Stimulated activated CD4-positive, alpha-beta T cell treated with anti-CD3 and anti-CD28 coated beads, TNF-alpha, amount 100 ng/mL, for 4 hours (primary cell): ENCODE measurements at places on chromosomes 2 and 18.

- DNase-seq: no peak
Measured at GRCh38 chr2:141835103-141835502, 295.7 kb downstream of the LRP1B start.

DNA sequence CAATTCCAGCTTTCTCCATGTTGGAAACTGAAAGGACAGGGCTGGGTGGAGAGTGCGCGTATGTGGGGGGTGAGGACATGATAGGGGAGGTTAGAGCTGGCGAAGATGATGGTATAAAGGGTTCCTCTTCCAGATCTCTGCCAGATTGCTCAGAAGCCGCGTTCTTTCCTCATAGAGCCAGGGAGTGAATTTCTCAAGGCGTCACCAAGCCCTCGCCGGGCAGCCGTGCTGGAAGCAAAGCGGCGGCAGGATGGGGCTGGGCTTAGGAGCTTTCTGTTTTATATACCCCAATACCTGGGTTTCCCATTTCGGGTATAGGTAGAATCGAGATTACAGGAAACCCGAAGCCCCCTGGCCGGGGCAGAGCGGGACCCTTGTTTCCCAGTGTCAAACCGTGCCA is 43.8 kb downstream of the DDX18 start:
- no peak for DNase-seq

GRCh38 chr2:127413200-127413599 is 5.0 kb upstream of the PROC start:
- no peak for DNase-seq

DNA sequence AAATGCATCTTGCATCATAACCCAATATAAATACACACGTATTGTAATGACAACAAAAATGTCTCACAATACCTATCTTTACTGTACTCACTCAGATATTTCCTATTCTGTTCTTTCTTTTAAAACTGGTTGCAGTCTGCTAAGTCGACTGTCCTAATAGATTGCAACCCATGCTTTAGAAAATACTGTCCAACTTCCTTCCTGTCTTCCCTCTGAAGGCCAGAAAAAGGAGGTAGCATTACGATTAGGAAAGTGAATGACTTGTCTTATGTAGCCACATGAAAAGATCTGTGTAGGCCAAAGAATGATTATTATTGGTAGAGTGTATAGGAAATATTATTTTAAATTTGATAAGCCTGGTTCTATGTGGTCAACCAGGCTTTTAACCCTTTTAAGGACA is 134.1 kb downstream of the FAM210A start:
- DNase-seq: no peak

DNA sequence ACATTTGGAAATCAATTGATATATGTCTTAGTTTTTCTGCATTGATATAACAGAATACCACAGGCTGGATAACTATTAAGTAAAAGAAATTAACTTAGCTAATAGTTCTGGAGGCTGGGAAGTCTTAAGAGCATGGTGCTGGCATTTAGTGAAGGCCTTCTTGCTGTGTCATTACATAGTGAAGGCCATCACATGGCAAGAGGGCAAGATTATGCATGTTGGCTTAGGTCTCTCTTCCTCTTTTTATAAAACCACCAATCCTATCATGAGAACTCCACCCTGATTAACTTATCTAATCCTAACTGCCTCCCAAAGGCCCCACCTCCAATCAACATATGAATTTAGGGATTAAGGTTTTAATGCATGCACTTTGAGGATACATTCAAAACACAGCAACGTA is 225.5 kb upstream of the VRK2 start:
- DNase-seq: no peak

- DNase-seq: no peak
Measured at GRCh38 chr2:235157746-235158482, 206.1 kb downstream of the SH3BP4 start.

- no peak for DNase-seq
Measured at GRCh38 chr18:12598181-12598930, 59.6 kb downstream of the SPIRE1 start.

- no peak for DNase-seq
Measured at GRCh38 chr2:176409671-176410070, 140.4 kb downstream of the MTX2 start.

DNA sequence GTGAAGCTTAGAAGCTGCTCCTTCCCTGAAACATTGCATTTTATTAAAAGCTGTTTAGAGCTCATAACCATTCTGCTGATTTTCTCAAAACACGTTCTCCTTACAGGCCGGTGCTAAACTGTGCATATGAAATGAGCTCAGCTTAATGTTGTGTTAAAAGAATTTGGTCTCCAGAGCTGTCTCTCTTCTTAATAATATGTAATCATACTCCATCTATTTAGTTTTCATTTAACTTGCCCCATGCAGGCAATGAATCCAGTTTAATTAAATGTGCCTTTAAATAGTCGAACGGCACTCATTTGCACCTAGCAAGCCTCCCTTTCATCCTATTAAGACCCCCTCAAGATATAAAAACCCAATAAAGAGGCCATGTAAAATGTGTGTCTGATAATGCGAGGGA is 76.3 kb downstream of the HNMT start:
- no peak for DNase-seq

DNA sequence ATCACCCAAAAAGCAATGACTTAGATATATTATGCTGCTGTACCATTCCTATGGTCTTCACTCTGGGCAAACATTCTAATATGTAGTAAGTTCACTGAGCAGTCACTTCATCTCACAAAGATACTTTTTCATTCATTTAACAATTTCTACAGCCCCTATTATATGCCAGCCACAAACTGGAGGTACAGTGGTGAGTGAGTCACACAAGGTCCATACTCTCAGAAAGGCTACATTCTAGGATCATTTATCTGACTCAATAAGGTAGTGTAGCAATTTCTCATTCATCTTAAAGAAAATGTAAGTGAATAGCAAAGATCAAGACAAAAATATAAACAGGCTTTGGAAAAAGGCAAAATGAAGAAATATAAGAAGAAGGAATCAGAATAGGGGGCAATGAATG is 40.5 kb downstream of the NHEJ1 start:
- no peak for DNase-seq

DNA sequence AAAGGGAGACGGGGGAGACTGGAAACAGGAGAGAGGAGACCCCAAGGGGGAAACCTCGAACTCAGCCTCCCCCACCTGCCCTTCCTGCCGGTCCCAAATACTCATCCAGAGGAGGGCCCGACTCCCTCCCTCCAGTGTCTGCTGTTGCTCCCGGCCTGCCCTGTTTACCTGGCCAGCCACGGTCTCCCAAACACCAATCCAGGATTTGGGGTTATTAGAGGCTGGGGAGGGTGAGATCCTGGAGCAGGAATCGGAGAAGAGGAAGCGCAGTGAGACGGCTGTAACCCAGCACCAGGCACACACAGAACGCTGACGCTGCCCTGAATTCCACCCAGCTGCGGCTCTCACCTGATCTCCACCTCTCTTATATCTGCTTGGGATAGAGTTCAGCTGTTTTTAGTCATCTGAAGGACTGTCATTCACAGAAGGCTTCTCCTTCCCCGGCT is 213.0 kb downstream of the TNS1 start:
- no peak for DNase-seq

- DNase-seq: no peak
Measured at GRCh38 chr2:204495381-204495780, 49.9 kb upstream of the PARD3B start.

DNA sequence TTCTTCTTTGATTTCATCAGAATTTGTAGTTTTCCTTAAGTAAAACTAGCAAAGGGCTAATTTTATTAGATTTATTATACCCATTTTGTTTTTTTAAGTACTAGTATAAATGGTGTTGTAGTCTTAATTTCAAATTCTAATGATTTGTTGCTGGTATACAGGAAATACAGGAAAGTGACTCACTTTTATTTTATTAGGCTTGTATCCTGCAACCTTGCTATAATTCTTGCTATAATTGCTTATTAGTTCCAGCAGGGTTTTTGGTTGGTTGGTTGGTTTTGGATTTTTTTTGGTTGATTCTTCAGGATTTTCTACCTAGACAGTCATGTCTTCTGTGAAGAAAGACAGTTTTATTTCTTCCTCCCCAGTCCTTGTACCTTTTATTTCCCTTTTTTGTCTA is 110.6 kb upstream of the IL1R2 start:
- DNase-seq: no peak

GRCh38 chr2:149042881-149043280 is 4.4 kb downstream of the LYPD6B start:
- DNase-seq: no peak

GRCh38 chr18:58653814-58654509 is 17.3 kb upstream of the MALT1 start:
- no peak for DNase-seq

DNA sequence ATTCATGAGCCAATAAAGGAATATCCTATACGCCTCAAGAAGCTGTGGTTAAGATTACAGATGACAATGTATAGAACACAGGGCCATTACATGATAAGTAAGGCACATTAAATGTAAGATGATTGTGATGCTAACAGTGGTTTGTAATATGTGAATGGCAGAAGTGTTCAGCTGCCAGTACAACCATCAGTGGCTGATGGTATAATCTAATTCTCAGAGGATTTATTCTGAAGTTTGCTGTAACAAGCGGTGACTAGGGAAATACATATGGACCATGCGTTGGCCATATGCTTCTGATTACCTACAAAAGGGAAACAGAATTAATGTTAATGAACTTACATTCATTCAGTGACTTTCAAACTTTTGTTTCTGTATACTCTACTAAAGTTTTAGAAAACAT is 750.8 kb upstream of the KLHL29 start:
- DNase-seq: no peak

- DNase-seq: no peak
Measured at GRCh38 chr2:144415386-144415785, 104.5 kb downstream of the ZEB2 start.

DNA sequence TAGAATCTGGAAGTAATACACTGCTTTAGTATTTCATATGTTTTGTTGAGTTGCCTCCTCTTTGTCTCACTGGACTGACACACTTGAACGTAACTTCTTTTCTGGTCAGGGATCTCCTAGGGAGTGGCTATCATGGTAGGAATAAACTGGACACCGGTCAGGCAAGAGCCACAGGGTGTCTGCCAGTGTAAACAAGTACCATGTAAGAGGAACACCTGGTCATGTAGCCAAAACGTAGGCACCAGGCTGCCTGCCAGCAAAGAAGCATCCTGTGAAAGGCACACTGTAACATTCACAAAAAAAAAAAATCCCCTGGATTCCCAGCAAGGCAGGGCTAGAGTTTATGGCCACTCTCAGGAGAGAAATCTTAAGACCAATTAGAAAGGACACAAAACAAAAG is 372.8 kb upstream of the RND3 start:
- no peak for DNase-seq

GRCh38 chr18:48293954-48294898 is 115.0 kb downstream of the ZBTB7C start:
- DNase-seq: no peak

GRCh38 chr2:231614559-231615057 is 21.9 kb downstream of the TEX44 start:
- no peak for DNase-seq

- DNase-seq: no peak
Measured at GRCh38 chr2:219998107-219998506, 370.7 kb downstream of the SLC4A3 start.

DNA sequence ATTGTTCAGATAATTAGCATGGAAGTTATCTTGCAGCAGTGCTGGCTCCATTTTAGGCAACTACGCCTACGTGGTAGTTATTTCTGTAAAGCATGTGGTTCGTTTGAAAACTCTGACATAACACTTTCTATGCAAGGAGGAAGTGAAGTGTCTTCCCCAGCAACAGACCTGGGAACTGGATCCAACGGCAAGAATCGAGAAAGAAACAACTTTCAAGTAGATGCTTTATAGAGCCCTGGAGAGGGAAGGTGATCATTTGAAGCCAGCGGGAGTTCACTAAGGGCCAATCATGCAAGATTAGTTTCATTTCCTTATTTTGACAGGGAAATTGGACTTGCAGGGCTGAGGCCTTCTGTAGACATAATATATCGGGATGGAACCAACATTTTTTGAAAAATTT is 218.3 kb downstream of the ACKR3 start:
- no peak for DNase-seq

DNA sequence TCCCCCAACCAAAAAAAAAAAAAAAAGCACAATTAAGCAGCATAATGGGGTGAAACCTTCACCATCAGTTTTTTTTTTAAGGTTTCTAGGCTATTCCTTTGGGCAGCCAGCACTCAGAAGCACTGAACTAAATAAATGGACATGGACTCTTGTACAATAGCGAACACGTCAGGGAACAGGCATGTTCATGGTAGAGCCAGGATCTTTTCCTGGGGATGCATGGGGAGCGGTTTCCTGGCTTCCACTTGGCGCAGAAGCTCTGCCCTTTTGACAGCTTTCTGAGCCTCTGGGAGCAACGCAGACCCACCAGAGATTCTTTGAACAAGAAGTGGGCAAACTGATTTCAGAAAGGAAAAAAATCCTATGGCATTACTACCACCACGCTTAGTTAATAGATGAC is 35.0 kb downstream of the ALPK2 start:
- no peak for DNase-seq

GRCh38 chr18:58525928-58526424 is 102.9 kb downstream of the ALPK2 start:
- no peak for DNase-seq

- no peak for DNase-seq
Measured at GRCh38 chr2:13481201-13481600, 764.5 kb downstream of the TRIB2 start.

DNA sequence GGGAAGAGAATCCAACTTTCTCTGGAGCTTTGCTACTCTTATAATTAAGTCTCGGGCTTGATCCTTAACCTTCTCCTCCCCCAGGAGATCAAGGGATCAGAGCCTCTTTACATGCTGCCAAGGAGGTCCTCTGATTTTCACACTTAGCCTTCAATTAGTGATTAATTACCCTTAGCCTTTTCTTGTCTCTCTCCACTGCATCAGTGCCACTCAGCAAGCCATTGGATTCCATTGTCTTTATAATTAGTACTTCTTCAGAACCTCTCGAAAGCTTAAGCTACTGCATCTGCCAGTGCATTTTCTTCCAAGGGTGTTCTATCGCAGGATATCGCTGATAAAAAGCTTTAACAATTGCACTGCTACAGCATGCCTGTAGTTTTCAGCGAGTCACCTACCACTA is 477.0 kb upstream of the MEIS1 start:
- no peak for DNase-seq

GRCh38 chr2:74502720-74503505 is 3.5 kb upstream of the LBX2 start:
- DNase-seq: no peak

GRCh38 chr18:54169431-54170403 is 54.8 kb downstream of the MBD2 start:
- DNase-seq: no peak

GRCh38 chr18:23331091-23331920 is 121.8 kb upstream of the RIOK3 start:
- DNase-seq: no peak

DNA sequence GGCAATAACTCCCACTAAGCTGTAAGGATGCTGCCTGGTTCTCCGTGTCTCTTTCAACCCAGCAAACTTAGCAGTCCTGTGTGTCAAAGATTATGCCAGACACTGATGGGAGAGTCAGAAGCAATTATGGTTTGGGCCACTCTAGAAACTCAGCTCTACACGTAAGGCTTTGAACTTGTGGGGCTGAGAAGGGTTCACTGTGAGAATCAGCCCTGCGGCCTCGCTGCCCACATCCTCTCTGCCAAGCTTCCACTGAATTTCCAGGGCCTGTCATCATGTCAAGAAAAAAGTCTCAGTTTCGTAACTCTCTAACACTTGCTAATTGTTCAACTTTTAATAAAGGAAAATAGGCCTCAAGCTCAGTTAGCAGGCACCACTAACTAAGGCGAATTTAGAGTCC is 308.8 kb upstream of the LYPD1 start:
- DNase-seq: no peak

- no peak for DNase-seq
Measured at GRCh38 chr2:5412001-5412400, 280.2 kb upstream of the SOX11 start.
